Amniotic epithelial cell (primary cell): ENCODE measurements at places on chromosomes 11 and 22.

DNA sequence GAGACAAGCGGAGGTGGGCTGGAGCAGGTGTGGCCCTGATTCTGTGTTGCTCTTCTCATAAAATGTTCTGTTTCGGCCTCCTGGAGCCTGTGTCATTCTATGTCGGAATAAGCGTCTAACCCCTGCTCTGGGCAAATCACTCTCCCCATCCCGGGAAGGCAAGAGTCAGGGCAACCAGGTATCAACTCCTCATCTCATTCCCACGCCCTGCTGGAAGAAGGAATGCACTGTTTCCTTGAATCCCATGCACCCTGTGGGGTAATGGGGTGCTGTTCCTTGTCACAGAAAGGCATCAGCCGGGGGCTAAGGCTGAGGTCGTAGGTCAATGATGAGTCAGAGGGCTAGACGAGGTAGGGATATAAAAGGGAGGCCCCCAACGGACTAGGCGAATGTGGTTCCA lies 2.6 kb downstream of the FAM180B start:
- no peak for DNase-seq

GRCh38 chr11:10607462-10608132 lies 39.1 kb upstream of the LYVE1 start:
- no peak for DNase-seq

DNA sequence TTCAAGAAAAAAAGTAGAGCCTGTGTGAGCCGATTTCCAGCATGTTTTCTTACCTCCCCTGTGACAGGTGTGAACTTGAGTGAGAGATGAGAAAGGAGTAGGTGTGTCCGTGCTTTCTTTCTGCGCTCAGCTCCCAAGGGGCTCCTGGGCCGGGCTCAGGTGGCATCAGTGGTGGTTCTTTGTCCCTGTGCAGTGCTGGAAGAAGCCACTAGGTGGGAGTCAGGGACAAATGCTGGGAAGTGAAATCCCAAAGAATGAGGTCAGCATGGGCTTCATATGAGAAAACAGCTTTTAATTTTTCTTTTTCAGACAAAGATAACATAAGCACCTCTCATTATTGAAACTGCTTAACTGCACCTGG lies 57.8 kb downstream of the PPFIBP2 start:
- peak; percentile 55 for DNase-seq

- no peak for DNase-seq
Observed at GRCh38 chr22:47634347-47634746, 871.9 kb downstream of the TBC1D22A start.

GRCh38 chr11:110989428-110990133 lies 255.9 kb upstream of the POU2AF2 start:
- DNase-seq, result peak; percentile 98

GRCh38 chr11:10394229-10395101 lies 60.6 kb upstream of the AMPD3 start:
- DNase-seq, result peak; percentile 38

DNA sequence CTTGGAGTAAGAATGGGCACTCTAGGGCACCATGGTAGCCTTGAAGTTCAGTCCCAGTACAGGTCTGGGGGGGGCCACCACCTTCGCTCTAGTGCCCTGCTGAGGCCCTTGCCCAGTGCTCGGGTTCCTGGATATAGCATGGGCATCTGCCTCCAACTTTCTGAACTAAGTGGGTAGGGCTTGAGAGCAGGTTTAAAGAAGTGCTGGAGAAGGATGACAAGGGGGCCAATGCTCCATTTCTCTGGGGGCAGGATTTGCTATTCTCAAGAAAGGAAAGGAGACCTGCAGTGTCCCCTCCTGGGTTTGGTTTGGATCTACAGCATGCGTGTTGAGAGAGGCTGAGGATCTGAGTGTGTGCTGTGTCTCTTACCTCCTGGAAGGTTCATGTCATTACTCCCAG lies 82.2 kb upstream of the SUSD2 start:
- no peak for DNase-seq

- no peak for DNase-seq
Observed at GRCh38 chr11:37857726-37858125, 1259.7 kb upstream of the RAG2 start.

DNA sequence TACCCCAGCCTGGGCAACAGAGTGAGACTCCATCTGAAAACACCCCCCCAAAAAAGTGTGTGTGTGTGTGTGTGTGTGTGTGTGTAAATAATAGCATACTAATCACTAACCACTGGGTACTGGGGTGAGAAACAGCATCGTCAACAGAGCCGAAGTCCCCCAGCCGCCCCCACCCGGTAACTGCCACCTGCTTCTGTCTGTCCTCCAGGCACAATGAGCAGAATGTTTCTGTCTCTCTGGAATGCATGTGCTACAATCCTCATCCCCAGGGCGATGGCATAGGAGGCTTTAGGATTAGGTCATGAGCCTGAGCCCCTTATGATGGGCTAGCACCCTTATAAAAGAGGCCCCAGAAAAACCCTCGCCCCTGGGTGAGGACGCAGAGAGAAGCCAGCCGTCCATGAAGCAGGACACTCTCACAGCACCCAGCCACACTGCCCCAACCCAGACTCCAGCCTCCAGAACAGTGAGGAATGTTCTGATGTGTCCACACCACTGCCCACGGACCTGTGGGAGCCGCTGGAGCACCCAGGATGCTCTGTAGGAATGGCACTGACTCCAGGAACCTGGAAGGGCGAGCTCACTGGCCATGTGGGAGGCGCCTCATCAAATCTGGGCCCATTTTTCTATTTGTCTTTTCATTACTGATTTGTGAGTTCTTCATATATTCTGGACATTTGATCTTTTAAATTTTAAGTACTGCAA lies 9.9 kb downstream of the TTLL8 start:
- peak; percentile 18 for DNase-seq

DNA sequence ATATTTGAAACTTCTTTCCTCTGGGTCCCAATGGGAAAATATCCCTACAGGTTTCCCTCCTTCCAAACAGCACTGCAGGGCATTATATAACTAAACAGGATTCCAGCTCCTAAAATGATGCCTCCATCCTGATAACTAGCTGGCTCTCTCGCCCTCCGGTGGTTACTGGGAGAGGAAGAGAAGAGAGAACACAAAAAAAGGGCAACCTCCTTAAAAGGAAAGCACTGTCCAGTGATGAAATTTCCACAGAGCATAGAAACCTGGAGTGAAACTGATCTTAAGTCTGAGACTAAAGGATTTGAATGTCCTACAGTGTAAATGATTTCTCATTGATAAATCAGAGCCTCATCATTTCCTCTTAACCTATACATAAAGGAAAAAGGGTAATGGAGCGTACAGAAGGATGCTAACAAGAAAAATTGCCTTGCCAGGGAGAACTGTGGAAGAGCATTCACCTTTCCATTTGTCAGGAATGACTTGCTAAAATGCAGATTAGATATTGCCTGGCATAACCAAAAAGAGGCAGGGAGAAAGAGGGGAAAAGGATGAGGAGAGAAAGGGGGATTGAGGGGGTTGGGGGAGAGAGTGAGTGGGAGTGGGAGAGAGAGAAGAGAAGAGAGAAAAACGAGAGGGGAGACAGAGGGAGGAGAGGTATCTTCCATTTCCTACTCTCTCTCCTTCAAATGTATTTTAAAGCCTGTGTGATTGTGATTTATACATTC lies 121.3 kb downstream of the APOL5 start:
- peak; percentile 74 for DNase-seq

GRCh38 chr11:85266646-85267045 lies 360.5 kb downstream of the DLG2 start:
- no peak for DNase-seq

GRCh38 chr11:20197881-20198280 lies 37.6 kb upstream of the DBX1 start:
- no peak for DNase-seq

DNA sequence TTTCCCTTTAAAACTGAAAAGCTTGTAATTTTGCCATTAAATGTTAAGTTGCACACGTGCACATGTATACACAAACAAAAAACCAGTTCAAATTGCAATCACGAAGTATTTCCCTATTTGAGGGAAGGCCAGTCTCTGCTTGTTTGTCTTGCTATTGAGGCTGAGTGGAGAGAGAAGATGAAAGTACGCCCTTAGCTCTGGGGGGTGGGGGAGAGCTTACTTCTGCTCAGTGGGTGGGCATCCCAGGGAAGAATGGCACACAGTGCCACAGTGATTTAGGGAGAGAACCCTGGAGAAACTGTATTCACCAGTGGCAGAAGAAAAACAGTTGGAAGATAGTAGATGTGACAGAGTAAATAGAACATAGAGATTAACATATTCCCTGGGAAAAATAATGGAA lies 8.7 kb downstream of the YAP1 start:
- no peak for DNase-seq

- DNase-seq, result no peak
Observed at GRCh38 chr11:60077981-60078380, 10.5 kb upstream of the MS4A2 start.

- no peak for DNase-seq
Observed at GRCh38 chr22:41171996-41172395, 33.1 kb upstream of the L3MBTL2 start.

DNA sequence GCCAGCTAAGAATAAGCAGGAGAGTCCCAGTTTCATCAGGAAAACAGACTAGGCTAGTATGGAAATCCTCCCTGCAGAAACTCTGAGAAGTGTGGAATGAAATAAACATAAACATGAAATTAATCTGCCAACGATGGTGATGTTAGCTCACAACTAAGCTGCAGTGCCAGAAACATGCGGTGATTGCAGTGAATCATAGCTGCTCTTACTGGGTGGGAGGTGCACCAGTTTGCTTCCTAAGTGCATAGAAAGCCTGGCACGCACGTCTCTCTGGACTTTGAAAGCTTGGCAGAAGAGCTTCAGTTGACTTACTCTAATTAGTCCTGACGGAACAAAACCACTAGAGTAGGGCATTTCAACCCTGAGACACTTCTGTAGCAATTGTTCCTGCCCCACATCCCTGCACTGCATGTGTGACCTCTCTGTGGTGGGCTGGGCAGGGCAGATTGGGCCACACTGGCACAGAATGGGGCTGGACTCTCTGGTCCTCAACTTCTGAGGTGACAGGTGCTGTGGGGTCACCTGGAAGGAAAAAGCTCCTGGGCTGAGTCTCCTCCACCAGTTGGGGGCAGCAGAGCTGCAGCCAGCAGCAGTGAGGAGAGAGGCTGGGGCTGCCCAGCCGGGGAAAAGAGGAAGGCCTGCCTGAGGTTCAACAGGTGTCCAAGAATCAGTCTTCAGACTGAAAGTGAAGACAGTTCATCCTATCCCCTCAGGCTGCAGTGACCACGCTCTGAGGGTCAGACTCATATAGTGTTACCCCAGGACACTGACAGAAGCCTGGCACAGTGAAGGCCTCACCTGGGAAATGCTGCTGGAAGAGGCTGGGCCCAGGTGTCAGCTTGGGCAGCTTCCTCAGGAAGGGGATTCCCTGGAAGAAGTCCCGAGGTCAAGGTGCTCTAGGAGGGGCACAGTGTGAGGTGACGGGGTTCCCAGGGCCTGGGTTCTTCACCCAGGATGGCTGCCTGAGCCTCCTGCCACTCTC lies 40.5 kb downstream of the GGTLC2 start:
- DNase-seq, result peak; percentile 96

- no peak for DNase-seq
Observed at GRCh38 chr22:42786606-42787356, 66.1 kb upstream of the A4GALT start.

DNA sequence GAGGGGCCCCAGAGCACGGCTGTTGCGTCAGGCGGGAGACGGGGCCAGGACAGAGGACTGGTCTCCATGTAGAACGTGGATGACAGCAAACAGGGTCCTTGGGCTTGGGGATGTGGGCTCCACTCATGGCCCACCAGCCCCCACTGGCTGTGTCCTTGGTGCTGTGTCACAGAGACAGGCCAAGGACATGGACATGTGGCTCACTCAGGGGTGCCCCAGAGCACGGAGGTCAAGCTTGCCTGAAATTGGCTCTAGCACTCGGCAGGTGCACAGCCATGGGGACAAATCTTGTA lies 14.4 kb downstream of the FADS2 start:
- no peak for DNase-seq

GRCh38 chr11:62370743-62371440 lies 33.6 kb downstream of the ASRGL1 start:
- DNase-seq, result no peak

DNA sequence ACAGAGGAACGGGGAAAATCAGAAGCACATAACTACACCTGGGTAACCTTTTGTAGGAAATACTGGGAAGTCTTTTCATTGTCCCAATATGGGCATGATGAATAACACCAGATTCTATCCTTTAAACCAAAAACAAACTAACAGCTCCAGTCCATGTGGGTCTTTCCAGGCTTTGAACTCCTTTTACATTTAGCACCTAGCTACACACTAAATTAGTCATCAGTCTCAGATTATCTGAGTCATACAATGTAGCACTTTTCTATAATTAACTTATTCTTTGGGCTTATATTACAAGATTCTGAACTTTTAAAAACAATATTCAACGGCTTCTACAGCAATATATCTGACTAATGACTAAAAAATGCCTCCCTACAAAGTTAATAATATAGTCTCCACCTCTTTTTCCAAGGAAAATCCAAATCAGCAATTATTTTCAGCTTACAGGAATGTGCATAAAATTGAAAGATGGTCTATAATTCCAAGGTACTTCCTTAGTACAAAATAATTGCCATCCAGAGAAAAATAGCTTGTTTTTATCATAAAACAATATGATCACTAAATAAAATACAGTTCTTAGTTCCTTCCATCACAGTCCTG lies 26.3 kb downstream of the STK33 start:
- DNase-seq, result peak; percentile 4

DNA sequence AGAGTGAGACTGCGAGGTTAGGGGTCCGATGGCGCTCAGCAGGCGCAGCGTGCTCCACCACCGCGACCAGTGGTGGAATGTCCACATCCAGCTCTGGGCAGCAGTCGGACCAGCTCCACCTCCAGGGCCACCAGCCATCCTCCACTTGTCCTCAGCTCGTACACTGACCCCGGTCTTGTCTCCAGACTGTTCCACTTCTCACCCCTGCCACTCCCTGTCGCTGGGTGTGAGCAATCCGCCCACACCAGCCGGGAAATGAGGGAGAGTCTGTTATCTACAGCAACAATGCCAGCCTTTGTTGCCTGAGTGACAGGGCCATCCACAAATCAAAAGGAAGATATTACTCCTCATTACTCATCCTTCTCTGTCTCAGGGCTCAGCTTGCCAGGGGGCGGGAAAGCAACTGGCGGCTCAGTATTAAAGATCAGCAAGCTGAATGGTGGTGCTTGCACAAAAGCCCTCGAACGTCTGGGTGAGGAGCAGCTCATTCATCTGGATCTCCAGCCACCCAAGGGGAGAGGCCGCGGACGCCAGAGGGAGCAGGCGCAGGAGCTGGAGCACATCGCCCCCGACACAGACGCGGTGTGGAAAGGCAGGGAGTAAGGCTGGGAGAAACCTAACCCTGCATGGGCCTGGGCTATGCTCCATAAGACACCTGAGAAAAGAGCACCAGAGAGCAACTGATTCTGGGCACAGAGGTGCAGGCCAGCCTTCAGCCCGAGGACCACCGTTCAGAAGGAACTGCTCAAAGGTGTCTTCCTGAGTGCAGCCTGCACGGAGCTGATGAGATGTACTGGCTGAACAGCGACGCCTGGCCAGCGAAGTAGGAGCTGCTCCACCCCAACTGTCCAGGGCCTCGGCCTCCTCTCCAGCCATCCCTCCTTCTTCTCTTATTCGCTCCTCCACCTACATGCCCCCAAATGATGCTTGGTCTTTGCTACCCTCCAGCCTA lies 21.9 kb downstream of the IGSF9B start:
- peak; percentile 26 for DNase-seq

GRCh38 chr22:49047447-49047846 lies 780.2 kb downstream of the BRD1 start:
- DNase-seq, result no peak

- no peak for DNase-seq
Observed at GRCh38 chr22:35311551-35311999, 11.9 kb downstream of the TOM1 start.

- DNase-seq, result no peak
Observed at GRCh38 chr11:123045101-123045500, 16.8 kb downstream of the HSPA8 start.
